ENCODE measurements at places on chromosomes 5 and 9.

DNA sequence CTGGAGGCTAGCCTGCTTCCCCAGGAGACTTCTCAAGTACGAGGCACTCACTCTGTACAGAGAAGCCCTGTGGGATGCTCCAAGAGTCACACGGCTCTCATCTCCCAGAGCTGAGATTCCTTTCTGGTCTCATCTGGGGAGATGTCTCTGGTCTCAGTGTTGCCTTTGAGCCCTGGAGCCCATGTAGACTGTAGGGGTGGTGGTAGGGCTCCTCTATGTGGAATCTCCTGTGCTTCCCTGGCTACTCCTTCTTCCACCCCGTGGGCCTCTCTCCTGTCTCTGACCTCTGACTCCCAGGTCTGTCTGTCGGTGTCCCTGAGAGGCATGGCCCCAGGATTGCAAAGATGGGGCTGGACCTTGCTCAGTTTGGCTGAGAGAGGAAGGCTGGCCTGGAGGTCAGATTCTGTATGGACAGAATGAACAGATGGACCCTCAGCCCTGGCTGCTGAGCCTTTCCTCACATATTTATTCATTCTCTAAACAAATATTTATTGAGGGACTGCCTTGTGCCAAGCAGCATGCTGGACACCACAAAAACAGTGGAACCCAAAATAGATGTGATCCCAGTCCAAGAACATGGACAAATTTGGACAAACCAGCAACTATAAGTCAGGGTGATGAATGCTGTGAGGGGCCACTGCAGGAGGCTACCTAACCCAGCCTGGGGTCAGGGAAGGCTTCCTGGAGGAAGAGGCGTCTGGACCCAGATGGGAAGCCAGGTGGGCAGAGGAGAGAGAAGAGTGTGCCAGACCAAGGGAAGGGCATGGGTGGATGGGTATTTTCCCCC lies 2.6 kb downstream of the CCL19 start:
- no peak for DNase-seq

GRCh38 chr5:122137702-122138101 lies 8.4 kb downstream of the ZNF474 start:
- DNase-seq: no peak

DNA sequence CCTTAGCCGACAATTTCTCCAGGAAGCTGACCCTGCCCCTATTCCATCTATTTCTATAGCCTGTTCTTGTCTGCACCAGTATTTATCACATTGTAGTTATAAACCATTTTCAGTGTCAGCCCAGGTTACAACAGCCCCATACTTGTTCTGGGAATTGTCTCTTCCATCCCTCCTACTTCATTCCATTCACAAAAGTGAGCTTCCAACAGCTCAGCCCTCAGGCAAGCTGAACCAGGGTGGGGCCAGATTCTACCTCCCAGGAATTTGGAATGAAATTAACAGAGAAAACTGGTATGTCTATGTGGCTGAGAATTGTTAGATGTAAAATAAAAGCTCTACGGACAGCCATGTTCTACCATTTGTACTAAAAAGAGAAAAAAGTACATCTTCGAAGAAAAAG lies 36.1 kb downstream of the STRBP start:
- no peak for DNase-seq

DNA sequence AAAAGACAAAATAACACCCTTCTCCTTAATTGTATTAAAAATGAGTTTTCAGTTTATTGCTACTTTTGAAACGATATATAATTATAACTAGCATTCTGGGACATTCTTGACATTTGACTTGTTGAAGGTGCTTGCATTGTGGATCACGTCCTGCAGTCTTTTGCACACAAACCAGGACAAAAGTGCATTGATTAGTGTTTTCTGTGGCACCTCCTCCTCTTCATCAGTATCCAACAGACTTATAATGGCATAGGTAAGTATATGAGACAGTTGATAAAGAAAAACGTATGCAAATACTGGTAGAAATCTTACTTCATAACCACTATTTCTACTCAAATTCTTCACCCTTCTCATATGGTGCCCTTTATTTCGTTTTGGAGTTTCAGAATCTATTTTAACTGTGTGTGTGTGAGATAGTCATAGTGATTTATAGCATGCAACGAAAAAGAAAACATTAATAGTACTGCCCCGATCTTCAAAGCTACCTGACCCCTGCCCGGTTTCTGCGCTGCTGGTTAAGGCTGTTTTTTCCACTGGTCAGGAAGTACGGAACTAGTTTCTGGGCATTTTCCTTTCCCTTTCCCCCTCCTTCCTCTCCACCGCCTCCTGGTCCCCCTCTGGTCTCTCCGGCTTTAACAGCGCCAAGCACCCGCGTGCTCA lies 639 bp upstream of the RASA1 start:
- DNase-seq: no peak

GRCh38 chr5:138349852-138350562 lies 2.5 kb upstream of the KDM3B start:
- no peak for DNase-seq

DNA sequence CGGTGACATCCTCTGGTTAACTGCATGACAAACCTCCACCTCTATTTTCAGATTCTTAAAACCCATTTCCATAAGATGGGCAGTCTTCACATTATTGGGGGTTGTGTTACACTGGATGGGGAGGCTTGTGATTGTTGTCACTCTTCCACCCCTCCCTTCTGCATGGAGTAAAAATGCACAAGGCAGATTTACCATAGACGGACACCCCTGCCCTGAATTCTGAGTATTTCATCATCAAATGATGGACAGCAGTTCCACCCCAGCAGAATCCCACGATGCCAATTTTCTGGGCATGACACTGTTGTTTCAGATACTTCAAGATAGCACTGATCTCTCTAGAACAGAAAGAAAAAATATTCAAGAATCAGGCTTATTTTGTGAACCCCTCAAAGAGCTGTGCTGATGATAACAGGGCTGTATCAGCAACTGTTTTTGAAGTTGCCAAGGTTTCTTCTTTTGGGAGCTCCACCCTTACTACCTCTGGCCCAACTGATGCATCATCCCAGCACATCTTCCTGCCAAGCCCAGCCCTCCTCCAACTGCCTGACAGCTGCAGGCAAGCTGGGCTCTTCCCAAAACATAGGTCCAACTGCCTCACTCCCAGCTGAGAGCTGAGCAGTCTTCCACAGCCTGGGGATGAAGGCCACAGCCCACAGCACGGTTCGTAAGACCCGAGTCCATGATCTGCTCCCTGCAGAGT lies 21.4 kb downstream of the CMBL start:
- DNase-seq: no peak

DNA sequence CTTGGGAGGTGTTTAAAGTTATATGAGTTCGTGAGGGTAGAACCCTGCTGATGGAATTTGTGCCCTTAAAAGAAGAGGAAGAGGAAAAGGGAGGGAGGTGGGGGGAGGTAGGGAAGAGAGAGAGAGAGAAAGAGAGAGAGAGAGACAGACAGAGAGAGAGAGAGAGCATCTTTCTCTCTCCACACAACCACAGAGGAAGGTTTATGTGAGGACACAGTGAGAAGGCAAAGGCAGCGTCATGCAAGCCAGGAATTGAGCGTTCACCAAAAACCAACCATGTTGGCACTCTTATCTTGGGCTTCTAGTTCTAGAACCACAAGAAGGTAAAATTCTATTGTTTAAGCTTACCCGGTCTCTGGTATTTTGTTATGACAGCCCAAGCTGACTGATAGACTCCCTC lies 152.4 kb downstream of the SH3GL2 start:
- no peak for DNase-seq

Data from activated CD8-positive, alpha-beta memory T cell treated with anti-CD3 and anti-CD28 coated beads for 4 hours (primary cell).